ENCODE measurements at places on chromosomes 7 and 10.

DNA sequence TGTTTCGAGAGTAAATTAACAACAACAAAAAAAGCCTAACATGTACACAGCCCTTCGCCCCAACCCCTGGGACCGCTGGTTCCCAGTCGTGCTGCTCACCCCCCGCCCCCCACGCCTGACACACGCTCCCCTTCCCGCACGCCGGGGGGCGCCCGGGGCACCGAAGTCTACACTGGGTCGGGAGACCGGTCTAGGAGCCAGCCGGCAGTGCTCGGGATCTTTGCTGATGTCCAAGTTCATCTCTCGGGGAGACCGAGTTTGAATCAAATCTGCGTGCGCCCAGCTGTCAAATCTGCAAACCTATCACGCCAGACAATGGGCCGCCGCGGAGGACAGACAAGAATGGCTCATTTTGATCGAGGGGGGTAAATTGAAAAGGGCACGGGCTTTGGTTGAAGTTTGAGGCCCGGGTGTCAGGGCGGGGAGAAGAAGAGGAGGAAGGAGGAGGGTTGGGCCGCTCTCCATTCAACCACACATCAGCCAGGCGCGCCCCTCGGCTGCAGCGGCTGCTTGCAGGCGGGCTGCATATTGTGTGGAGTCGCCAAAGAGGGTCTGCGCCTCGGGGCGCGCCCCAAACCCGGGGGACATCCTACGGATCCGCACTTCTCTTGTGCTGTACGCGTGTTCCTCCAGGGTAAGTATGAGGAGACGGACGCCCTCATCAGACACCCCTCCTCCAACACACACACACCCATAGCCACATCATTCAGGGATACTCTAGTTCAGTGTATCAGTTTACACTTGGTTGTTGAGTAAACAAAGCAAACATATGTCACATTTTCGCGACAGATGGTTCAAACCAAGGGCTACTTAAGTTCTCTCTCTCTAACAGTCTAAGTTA lies 1.3 kb upstream of the GFRA1 start:
- no peak for DNase-seq

GRCh38 chr7:23768022-23768421 lies 58.0 kb downstream of the STK31 start:
- no peak for DNase-seq

- no peak for DNase-seq
Measured at GRCh38 chr7:22718200-22718711, 8.7 kb upstream of the IL6 start.

DNA sequence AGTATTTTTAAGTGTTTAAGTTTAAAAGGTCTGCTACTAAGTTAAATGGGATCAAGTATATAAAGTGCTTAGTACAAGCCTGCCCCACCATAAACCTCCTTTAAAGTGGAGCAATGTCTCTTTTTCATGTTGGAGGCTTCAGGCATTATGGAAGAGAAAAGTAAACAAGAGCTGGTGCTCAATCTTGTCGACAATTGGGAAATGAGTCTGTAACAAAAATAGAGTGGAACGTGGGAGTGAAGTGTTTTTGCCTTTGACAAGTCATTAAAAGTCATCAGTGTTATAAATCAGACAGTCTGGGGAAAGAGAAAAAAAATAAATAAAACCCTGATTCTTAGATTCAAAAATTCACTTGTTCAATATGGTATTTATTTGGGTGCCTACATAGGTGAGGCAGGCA lies 44.7 kb downstream of the DNAJC12 start:
- DNase-seq, result no peak

DNA sequence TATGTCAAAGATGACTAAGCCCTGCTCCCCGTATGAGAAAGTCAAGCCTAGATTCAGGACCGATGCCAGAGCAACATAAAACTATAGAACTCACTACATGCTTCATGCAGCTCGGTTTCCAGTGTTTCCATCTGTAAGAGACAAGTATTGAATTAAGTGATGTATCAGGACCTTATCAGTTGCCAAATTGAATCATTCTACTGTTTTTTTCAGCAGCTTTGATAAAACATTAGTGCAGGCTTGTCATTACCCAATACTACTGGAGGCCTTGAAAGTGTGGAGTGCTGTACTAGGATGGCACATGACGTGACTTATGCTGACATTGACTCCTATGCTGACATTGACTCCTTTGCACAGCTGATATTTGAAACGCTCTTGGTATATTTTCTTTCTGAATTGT lies 10.8 kb upstream of the NRP1 start:
- DNase-seq, result no peak

GRCh38 chr10:94991243-94991888 lies 52.9 kb downstream of the CYP2C9 start:
- DNase-seq, result no peak

- no peak for DNase-seq
Measured at GRCh38 chr7:72032934-72033333, 379.2 kb downstream of the CALN1 start.

GRCh38 chr7:82273886-82274285 lies 169.7 kb downstream of the CACNA2D1 start:
- no peak for DNase-seq

- no peak for DNase-seq
Measured at GRCh38 chr7:55130395-55131141, 111.8 kb downstream of the EGFR start.

GRCh38 chr10:10872035-10872673 lies 145.5 kb upstream of the CELF2 start:
- DNase-seq, result peak; percentile 26

GRCh38 chr7:55060636-55061022 lies 41.8 kb downstream of the EGFR start:
- DNase-seq, result no peak

DNA sequence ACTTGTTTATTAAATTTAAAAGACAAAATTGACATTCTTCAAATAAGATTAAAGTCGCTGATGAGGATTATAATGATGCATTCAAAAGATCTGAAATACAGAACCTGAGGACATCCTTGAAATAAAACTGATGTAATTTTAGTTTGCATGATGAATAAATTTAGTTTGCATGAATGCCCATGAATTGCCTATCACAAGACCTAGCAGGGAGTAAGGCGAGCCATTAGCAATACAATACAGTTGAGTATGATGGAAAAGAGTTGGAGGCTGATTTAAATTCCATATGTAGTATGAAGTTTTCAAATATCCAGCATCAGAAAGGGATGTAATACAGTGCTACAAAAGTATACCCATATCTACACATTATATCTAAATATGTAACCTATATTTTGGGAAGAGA lies 321.3 kb downstream of the CACNA2D1 start:
- DNase-seq, result no peak

GRCh38 chr7:65404020-65404419 lies 30.4 kb downstream of the ZNF92 start:
- DNase-seq, result no peak

DNA sequence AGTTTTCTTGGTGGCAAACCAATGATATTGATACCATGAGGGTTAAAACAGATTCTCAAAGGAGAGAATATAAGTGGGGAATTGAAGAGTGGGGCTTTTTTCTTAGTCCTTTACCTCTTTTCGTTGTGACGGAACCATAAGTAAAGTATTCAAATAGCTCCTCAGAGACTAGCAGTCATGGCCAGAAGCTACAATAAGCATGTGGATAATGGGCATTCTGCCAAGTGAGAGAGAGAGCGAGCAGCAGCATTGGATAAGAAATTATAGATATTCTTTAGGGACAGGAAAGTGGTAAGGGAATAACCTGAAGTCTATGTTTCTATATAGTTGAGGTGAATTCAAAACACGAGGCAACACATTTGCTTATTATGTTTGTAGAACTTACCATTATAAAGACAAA lies 235.1 kb downstream of the SEMA3E start:
- DNase-seq, result no peak

GRCh38 chr7:73839743-73840714 lies 2.3 kb downstream of the METTL27 start:
- no peak for DNase-seq

DNA sequence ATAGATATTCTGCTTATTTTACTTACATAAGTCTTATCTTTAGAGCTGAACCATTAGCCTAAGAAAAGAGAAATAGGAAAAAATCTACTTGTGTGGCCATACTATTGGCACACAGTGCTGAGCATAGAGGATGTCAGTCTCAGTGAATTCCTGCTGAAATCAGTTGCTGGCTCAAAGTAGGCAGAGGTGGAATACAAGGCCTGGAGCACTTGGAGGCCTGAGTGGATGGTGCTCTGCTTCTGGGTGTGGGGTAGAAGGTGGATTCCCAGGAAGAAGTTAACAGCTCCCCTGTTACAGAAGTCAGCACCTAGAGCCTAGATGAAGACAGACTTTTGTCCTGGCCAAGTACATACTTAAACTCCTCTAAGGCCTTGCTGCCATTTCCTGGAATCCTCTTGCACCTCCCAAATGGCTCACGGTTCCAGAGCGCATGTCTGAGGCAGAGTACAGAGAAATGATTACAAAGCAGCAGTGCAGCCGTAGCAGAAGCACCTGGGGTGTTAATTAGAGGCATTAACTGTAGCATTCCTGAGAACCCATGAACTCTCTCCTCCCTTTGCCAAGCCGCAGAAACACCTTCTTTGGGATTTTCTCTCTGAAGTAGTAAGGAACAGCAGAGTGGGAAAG lies 18.0 kb upstream of the XPNPEP1 start:
- DNase-seq, result no peak

- DNase-seq, result no peak
Measured at GRCh38 chr10:97905276-97905675, 55.6 kb downstream of the GOLGA7B start.

- no peak for DNase-seq
Measured at GRCh38 chr7:42143711-42144600, 93.1 kb downstream of the GLI3 start.

DNA sequence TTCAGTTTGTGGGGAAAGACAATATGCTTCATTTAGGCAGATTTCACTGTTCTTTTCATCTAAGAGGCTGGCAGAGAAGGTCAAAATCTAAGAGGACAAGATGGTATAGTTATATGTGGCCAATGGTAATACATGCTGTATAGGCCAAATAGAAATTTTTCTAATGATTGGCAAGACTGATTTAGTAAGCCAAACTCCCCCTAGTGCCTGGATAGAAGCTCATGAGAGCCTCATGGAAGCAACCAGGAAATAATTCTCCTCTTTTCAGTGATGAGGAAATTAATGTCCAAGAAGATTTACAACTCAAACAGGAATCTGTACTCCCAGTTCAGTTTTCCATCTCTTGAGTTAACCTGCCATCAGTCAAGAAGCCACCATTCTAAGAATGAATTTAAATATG lies 253.6 kb upstream of the PHF14 start:
- DNase-seq, result no peak

DNA sequence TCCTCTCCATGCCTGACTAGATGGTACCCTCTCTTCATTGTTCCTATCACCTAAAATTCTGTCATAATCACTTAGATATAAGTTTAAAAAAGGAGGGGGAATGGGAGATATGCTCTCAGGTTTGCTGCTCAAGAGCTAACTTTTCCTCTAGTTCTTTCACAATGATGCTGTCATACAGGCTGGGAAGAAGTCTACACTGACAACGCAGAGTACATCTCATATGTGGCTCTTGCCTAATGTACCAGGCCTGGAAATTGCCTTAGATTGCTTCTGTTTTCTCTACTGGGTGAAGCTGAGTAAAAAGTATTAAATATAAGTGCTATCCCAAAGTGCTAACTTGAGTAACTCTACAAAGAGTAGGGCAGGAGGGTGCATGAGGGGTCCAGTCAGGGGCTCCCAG lies 43.8 kb upstream of the BET1 start:
- DNase-seq, result no peak
